SIG-M5 (cell line): ENCODE measurements at places on chromosomes 12 and 14.

- no peak for DNase-seq
Measured at GRCh38 chr12:46351138-46351537, 21.4 kb downstream of the SLC38A2 start.

GRCh38 chr14:84541018-84541417 lies 988.9 kb upstream of the FLRT2 start:
- DNase-seq: no peak

- no peak for DNase-seq
Measured at GRCh38 chr12:27531896-27532295, 7.9 kb downstream of the PPFIBP1 start.

GRCh38 chr12:118237908-118238307 lies 102.0 kb downstream of the PEBP1 start:
- DNase-seq: no peak

DNA sequence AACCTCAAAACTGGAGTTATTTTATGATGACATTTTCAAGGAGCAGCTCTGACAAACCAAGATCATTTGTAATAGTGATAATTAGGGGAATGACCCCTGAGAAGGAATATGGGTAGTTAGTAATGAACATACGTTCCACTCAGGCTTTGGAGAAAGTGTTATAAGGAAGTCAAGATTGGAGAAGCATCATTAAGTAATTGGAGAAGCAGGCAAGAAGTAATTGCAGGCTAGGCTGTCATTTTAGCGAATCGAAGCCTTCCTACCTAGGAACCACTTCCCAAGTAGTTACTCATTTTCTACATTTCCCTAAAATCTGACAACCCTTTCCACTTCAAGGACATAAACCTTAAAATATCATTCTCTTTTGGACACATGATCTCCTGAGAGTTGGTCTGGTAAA lies 1.2 kb downstream of the EDDM3B start:
- no peak for DNase-seq

- DNase-seq: no peak
Measured at GRCh38 chr12:1835211-1836131, 15.1 kb downstream of the LRTM2 start.

DNA sequence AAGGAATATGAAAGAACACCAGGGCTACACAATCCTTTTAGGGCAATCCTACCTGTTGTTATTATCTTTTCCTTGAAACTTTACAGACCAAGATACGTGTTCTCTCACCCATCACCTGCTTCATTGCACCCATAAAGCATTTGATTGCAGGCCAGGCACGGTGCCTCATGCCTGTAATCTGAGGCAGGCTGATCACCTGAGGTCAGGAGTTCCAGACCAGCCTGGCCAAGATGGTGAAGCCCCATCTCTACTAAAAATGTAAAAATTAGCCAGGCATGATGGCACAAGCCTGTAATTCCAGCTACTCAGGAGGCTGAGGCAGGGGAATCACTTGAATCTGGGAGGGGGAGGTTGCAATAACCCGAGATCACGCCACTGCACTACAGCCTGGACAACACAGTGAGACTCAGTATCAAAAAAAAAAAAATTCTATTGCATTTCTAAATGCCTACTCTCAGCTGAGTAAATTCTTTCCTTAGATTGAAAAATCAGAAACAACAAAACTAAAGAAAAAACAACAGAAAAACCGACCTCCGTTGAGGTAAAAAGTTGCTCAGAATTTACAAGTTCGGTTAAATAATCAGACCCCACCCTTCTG lies 183.7 kb upstream of the TMEM132C start:
- DNase-seq: no peak

DNA sequence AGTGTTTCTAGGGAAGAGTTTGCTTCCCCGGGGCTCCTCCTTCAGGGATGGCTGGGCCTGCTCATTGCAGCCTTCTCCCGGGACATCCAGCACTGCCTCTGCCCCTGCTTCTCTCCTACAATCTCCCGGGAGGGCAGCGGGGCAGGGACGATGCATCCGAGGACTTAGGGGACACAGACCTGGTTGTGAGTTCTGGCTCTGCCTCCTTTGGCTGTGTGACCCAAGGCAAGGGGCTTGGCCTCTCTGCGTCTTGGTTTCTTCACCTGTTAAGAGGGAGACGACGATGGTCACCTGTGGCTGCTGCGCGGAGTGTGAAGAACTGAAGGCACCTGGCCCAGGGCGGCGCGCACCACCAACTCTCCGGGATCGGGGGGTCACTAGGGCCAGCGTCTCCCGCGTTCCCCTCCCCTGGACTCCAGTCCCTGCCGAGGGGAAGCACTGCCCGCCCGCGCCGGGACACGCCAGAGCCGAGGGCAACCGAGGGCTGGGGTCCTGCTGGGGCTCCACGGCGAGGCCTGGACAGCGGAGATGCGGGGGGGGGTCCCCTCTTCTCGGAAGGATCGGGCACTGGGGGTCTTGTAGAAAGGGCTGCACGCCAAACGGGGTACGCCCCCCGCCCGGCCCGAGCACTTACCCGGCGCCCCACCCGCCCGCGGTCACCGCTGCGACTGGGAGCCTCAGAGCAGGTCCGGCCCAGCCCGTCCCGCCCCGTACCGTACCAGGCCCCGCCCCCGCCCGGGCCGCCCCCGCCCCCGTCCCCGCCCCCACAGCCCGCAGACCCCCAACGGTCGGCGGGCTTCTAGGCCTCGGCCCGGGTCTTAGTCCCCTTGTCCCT lies at the start of gene HVCN1:
HVCN1 (minus strand) TSS at position 670 of the 835 bp plus-strand sequence. CDS start 5,870 bp downstream, outside the sequence.
- no peak for DNase-seq

DNA sequence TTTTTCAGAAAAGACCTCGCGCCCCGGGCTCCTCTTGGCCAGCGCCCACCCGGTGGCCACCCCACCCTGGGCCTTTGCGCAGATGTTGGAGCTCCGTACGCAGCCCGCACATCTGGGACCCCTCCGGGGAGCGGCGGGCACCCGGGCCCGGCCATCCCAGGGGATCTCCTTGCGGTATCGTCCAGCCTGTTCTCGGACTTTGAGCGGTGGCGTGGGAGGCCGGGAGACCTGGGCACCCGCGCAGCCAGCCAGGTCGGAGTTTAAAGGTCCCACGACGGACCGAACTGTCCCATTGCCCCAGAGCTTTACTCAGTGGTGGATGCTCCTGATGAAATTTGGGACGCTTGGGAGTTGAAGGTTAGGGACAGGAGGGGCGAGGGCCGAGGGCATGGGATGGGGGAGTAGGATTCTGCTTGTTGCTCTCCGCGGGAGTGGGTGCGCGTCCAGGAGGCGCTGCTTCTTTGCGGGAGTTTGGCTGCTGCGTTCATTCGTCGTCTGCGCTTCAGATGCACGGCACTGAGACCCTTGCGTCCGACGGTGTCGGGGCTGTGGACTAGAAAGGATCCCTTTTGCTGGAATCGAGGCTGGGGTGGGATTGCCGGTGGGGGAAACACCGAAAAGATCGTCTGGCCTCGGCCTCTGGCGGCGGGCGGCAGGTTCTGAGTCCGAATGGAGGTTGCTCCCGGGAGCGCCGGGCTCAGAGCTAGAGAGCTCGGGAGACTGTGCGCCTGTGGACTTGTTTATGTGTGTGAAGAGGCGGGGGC lies 1.4 kb downstream of the NTF3 start:
- DNase-seq: no peak

DNA sequence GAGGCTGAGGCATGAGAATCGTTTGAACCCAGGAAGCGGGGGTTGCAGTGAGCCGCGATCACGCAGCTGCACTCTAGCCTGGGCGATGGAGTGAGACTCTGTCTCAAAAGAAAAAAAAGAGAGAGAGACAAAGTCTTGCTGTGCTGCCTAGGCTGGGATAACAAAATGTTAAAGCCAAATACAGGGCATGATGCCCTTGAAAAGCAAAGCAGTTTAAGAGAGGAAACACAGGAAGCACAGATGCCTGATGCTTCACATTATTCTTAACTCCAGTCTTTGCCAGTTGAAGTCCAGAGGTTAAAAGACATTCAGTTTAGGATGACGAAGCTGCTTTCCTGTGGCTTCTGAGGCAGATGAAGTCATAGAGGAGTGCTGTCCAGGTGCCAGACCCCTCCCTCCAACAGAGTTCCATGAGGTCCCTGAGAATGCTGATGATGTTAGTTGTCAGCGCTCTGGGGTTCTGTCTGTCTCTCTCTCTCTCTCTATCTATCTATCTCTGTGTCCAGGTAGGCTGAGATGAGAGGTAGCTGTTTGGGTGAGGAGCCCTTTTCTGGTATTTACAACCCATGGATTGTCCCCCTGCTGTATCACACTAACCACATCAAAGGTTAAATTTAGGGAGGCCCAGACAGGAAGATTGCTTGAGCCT lies 4.9 kb upstream of the MRPL52 start:
- DNase-seq: no peak

GRCh38 chr14:25630447-25630846 lies 580.5 kb upstream of the STXBP6 start:
- DNase-seq: no peak

GRCh38 chr12:71410844-71411243 lies 28.8 kb upstream of the LGR5 start:
- no peak for DNase-seq

GRCh38 chr12:130422676-130423075 lies 85.0 kb downstream of the PIWIL1 start:
- DNase-seq: no peak

GRCh38 chr12:122975790-122976647 lies 975 bp downstream of the OGFOD2 start:
- DNase-seq: no peak

GRCh38 chr12:52971679-52972329 lies 22.9 kb downstream of the KRT18 start:
- no peak for DNase-seq

- no peak for DNase-seq
Measured at GRCh38 chr14:61145903-61146481, 135.1 kb downstream of the TMEM30B start.

GRCh38 chr14:64501411-64502171 lies 2.0 kb downstream of the ZBTB25 start:
- DNase-seq: no peak

DNA sequence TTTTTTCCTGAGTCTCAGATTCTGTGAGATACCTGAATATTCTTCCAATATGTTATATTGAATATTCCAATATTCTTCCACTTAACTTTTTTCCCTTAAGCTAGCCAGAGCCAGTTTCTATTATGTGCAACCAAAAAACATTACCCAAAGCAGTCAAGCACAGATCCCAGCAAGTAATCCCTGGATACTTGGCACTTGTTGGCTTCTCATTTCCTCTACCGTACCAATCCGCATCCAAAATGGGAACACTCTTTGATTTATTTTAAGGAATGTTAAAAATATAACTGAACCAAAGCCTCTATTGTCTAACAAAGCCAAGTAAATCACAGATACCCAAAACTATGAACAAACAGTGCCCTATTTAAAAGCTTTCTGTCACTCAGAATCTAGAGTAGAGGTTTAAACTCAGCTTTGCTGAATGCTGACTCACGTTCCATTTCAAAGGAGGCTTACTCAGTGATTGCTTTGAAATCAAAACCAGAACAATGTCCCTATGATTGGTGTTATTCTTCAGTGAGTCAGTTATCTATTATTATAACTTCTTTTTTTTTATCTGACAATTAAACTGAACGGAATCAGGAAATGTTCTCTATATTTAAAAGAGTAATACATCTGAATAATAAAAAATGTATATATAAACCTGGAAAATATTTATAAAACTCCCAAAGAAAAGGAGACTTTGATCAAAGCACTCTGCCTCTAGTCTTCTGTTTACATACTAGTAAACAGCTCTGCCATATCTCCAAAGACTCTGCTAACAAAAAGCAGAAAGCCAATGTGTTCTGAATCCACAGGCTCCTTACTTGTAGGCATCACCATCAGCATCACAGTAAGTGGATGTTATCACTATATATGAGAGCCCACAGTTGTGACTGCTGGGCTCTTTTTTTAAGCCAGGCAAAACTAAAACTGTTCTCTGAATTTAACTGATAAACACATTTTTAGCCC lies 360.8 kb downstream of the CCDC91 start:
- DNase-seq: no peak

DNA sequence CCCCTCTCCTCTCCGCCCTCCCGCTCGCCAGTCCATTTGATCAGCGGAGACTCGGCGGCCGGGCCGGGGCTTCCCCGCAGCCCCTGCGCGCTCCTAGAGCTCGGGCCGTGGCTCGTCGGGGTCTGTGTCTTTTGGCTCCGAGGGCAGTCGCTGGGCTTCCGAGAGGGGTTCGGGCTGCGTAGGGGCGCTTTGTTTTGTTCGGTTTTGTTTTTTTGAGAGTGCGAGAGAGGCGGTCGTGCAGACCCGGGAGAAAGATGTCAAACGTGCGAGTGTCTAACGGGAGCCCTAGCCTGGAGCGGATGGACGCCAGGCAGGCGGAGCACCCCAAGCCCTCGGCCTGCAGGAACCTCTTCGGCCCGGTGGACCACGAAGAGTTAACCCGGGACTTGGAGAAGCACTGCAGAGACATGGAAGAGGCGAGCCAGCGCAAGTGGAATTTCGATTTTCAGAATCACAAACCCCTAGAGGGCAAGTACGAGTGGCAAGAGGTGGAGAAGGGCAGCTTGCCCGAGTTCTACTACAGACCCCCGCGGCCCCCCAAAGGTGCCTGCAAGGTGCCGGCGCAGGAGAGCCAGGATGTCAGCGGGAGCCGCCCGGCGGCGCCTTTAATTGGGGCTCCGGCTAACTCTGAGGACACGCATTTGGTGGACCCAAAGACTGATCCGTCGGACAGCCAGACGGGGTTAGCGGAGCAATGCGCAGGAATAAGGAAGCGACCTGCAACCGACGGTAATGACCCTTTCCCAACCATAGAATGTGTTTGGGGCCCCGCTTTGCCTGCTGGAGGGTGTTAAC lies 615 bp downstream of the CDKN1B start:
- DNase-seq: no peak

GRCh38 chr12:47964106-47964728 lies 821 bp downstream of the TMEM106C start:
- DNase-seq: no peak

- no peak for DNase-seq
Measured at GRCh38 chr14:95222870-95223398, 65.6 kb upstream of the DICER1 start.

DNA sequence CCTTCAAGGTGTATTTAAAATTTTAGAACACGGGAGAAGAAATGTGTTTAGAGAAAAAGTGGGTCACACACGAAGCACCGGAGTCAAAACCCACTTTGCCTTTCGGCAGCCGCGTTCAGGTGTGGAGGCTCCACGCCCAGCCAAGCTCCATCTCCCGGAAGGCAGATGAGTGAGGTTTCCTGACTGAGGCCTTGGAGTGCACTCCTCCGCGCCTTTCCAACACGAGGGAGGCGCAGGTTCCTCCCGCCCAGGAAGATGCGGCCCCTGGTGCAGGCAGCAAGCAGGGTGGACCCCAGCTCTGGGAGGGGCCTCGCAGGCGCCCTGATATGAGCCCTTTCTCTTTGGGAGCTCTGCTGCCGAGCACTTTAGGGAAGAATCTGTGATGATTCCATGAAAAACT lies 22.5 kb downstream of the MTA1 start:
- DNase-seq: no peak
